ENCODE measurements at places on chromosomes 12 and 14.

GRCh38 chr12:49195736-49196135, 6.9 kb upstream of the TUBA1A start:
- DNase-seq = no peak

DNA sequence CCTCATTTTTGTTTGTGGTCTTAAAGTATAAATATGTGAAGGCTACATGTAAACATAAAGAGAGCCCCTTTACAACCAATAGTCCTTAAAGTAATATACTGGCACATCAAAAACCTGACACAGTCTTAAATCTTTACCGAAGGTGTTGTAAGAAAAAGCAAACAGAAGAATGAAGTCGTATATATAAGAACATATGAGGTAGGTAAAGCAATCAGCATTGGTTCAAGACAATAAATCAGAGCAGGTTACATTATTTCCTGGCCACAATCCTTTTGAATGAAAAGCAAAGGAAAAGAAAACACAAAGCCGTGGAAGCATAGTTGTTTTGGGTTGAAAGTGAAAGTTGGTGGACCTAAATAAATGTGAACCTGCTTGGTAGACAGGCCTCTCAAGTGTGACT, 183.7 kb upstream of the STXBP6 start:
- no peak for DNase-seq

- peak; percentile 48 for DNase-seq
Measured at GRCh38 chr12:93025145-93026103, 96.3 kb upstream of the EEA1 start.

DNA sequence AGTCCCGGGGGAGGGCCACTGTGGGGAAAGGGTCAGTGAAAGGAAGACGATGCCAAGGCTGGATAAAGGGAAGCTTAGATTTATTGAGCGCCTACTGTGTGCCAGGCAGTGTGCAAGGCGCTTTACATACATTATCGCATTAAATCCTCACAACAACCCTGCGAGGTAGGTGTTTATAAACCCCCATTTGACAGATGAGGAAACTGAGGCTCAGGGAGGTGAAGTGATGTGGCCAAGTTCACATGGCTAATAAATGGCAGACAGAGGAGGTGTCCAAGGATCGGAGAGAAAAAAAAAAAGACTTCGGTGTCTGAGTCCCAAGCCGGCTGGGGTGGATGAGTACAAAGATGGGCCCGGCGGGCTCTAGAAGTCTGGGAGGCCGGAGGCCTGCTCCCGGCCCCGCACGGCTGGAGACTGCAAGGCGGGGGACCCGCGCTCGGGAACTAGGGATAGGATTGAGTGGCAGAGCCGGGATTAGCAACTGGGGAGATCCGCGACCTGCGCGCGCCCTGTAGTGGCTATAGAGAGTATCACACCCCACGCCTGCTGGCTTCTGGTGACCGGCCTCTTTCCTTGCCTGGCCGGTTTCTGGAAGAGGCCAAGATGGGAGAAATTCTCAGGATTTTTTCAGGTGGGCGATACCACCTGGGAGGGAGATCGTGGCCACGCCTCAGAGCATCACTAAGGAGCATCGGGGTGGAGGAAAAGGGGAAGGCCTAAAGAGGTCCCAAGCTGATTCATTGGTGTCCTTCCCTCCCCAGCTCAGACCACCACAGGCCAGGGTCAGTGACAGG, 3.9 kb downstream of the DDN start:
- DNase-seq = peak; percentile 48

GRCh38 chr12:89856431-89856830, 147.8 kb upstream of the ATP2B1 start:
- DNase-seq = peak; percentile 88

DNA sequence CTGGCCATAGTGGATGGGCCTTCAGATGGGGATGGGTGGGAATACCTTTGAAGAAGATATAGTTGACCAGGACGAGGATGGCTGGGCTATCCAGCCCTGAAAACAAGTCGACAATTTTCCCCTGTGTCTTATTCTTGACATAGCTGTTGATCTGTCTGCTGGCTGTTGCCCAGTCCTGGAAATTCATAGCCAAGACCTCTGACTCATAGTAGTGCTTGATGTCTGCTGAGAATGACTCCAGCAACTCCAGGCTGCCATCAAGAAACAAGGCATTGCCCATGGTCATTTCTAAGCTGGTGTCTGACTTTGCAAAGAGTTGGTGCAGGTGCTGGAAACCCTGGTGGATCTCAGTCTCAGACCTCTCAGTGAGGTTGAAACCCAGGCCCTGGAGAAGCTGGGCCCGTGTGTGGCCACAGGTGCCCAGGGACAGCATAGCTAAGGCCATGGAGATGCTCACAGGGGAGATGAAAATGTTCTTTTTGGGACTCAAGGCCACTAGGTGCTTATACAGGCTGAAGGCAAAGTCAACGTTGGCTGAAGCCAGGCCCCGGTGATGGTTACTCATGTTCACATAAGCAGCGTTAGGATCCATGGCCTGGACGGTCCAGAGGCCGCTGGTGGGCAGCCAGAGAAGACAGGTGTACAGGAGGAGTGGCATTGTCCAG, 9.0 kb downstream of the SERPINA6 start:
- DNase-seq = peak; percentile 56

DNA sequence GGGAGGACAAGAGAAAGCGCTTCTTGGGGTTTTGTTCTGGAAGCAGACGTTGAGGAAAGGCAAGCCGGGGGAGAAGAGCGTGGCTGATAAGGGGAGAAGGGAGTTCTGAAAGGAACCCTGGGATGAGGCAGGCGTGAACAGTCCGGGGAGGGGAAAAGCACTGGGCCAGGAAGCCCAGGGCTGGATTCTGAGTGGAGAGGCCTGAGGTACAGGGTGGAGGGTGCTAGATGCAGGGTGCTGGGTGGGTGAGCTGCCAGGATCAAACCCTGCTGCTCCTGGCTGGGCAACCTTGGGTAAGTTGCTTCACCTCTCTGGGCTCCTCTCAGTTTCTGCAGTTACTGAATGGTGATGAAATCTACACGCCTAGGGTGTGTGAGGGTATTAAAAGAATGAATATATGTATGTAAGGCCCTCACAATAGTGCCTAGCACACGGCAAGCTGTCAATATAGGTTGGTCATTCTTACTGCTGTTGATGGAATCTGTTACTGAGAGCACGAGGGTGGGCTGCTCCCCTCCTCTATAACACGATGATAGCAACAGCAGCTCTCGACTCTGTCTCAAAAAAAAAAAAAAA, 138.5 kb downstream of the RBM19 start:
- no peak for DNase-seq

GRCh38 chr12:77603946-77604345, 226.7 kb upstream of the NAV3 start:
- DNase-seq = no peak

- no peak for DNase-seq
Measured at GRCh38 chr14:103684471-103684870, 30.8 kb downstream of the XRCC3 start.

GRCh38 chr12:116159593-116160200, 117.8 kb downstream of the MED13L start:
- DNase-seq = no peak

- DNase-seq = no peak
Measured at GRCh38 chr14:106185837-106186233, 659.5 kb downstream of the TMEM121 start.

DNA sequence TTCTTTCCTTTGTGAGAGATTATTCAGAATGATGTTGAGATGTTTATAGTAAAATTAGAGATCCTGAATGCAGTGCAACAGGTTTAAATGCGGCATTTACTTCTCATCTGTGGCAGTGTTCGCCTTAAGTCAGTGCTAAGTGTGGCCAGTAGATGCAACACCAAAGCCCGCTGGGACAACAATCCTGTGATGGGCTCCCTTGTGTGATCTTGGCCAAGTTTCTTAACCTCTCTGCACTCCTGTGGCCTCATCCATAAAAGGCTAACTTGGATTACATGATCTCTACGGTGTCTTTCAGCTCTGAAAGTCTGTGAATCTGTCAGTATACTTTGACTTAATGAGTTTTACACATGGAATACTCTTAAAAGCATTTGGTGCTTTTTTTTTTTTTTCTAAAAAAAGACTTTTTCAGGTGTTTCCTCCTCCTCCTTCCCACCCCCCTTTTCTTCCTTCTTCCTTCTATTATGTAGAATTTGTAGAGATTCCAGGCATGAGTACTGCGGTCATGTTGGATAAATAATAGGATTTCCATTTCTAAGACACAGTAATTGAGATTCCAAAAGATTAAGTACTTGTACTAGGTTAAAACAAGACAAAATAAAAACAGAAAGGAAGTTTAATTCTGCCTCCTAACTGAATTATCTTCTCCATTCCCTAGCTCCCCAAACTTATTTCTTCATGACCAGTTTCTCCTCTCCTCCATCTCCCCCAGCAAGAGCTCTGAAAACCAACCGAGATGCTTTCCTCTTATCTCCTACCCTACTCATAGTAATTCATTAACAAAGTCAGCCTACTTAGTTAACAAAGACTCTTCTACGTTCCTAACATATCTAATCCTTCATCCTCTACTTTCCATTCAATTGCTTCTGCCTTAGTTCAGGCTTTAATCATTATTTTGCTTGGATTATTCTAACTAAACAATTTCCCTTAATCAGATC, 42.2 kb upstream of the NAV3 start:
- DNase-seq = no peak

GRCh38 chr12:102314821-102315220, 117.2 kb upstream of the PMCH start:
- peak; percentile 4 for DNase-seq

DNA sequence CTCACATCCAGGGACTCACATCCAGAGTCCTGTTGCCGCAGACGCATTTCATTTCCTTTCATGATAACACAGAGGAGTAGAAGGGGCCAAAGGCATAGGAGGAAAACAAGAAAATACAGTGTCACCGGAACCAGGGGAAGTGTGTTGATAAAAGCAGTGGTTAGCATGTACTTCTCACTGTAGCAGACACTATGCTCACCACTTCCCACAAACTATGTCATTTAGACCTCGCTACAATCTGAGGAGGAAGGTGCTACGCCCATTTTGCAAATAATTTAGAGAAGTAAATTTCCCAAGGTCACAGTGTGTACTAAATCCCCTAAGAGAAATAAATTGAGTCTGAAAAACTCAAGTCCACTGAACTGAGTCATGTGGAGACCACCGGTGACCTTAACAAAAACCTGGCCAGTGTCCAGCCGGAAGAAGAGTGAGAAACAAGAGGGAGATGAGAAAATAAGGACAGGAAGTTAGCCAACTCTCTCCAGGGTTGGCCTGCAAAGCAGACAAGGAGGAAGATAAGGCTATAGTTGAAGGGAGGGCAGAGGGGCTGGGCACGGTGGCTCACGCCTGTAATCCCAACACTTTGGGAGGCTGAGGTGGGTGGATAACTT, 25.8 kb upstream of the TMCC3 start:
- no peak for DNase-seq

DNA sequence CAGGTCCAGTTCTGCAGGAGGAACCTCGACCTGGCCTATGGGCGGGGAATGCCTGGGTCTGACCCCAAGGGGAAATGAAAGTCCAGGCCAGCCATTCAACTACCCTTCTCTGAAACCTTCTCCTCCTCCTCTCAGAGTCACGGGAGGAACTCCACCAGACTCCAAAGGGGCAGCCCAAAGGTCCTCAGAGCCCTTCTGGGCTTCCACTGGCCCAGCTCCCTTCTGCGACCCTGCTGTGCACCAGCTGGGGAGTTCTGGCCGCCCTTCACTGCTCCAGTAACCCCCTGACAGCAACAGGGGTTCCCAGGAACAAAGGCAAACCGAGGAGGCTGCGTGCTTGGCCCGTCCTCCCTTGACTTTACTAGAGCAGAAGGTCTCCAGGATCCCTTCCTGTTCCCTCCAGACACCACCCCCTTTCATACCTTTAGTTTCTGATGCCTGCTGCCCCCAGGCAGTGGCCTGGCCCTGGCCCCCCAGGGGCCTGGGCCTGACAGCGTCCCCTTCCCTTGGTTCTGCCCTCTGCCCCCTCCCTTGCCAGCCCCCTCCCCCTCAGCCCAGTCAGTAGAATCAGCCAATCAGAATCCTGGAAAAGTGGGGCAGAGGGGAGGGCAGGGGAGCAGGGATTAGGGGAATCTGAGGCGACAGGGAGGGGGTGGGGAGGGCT, 850 bp upstream of the ZNF385A start:
- DNase-seq = no peak

GRCh38 chr14:50001999-50002925, 109.4 kb downstream of the ARF6 start:
- no peak for DNase-seq

- no peak for DNase-seq
Measured at GRCh38 chr12:108843187-108843586, 14.2 kb downstream of the SSH1 start.

GRCh38 chr14:45060551-45060950, 23.4 kb upstream of the PRPF39 start:
- DNase-seq = no peak

- DNase-seq = no peak
Measured at GRCh38 chr12:84857525-84858208, 54.9 kb downstream of the SLC6A15 start.

GRCh38 chr12:103875666-103876065, 34.6 kb upstream of the NT5DC3 start:
- no peak for DNase-seq

Data from astrocyte (in vitro differentiated cells and primary cell).